ENCODE measurements at places on chromosomes 13 and 19.
A peak's percentile ranks its signal among the peaks of the same experiment; 100 is the strongest.

GRCh38 chr19:33417751-33418150, 44.2 kb downstream of the CEBPG start:
- ATAC-seq = no peak

GRCh38 chr19:3470500-3471128, 9.7 kb downstream of the SMIM24 start:
- no peak for ATAC-seq

GRCh38 chr13:76756451-76756850, 129.8 kb downstream of the KCTD12 start:
- ATAC-seq = no peak

GRCh38 chr13:30732046-30732390, 3.3 kb upstream of the ALOX5AP start:
- ATAC-seq = no peak

- peak; percentile 41 for ATAC-seq
Observed at GRCh38 chr13:76812206-76812897, 73.9 kb downstream of the KCTD12 start.

Data from gastroesophageal sphincter (tissue), 4 donors.